ENCODE measurements at places on chromosomes 6 and 20.

DNA sequence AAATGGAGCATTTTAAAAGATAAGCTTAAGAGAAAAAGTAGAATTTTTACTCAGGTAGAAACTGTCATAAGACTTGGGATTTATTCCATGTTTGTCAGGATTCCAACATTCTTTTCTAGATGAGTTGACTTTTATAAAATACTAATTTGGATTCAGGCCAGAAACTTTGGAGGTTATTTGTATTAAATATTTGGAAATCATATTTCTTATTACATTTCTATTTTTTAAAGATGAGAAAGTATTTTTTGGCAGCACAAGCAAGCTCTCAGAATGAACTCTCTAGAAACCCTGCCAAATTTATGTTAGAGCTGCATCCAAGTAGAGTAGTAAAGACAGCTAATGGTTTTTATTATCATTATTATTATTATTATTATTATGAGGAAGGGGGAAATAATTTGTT, 1014.9 kb upstream of the GJE1 start:
- no peak for DNase-seq

DNA sequence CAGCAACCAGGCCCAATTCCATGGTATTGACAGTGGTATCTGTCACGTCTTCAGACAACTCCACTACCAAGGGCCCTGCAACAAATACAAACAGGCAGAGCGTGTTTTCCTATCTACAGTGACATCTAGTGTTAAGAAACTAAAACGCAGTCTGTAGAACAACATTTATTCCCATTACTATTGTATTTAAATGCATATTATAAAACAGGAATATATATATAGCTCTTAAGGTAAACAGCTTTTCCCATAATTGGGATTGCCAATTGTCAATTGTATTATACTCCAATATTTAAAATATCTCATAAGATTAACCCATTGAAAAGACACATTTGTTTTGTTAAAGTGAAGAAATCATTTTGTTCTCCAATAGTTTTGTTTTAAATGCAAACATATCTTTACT, 97.2 kb downstream of the KIF16B start:
- no peak for DNase-seq

GRCh38 chr20:32521780-32522525, 63.2 kb downstream of the NOL4L start:
- peak; percentile 55 for DNase-seq

- DNase-seq = no peak
These were observed 53.5 kb downstream of the TCP11 start for GRCh38 chr6:35087361-35088280.

DNA sequence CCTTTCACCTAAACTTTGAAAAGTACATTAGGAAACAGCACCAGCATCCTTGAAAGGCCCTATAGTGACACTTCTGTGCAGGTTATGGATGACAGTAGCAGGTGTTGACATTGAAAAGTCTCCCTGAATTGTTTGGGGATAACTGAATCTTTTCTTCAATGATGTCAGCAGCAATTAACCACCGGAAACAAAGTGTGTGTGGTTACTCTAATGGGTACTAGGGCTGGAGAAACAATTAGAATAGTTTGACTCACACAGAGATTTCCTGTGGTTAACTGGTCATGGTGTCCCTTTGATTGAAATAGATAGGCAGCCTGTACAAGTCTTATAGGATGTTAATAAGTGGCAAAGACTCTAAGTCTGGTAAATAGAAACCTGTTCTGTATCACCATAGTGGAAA, 189.1 kb downstream of the TBX18 start:
- DNase-seq = no peak

- DNase-seq = no peak
These were observed 75.1 kb upstream of the B3GAT2 start for GRCh38 chr6:71031912-71032311.
